ENCODE measurements at places on chromosomes 3 and 15.

DNA sequence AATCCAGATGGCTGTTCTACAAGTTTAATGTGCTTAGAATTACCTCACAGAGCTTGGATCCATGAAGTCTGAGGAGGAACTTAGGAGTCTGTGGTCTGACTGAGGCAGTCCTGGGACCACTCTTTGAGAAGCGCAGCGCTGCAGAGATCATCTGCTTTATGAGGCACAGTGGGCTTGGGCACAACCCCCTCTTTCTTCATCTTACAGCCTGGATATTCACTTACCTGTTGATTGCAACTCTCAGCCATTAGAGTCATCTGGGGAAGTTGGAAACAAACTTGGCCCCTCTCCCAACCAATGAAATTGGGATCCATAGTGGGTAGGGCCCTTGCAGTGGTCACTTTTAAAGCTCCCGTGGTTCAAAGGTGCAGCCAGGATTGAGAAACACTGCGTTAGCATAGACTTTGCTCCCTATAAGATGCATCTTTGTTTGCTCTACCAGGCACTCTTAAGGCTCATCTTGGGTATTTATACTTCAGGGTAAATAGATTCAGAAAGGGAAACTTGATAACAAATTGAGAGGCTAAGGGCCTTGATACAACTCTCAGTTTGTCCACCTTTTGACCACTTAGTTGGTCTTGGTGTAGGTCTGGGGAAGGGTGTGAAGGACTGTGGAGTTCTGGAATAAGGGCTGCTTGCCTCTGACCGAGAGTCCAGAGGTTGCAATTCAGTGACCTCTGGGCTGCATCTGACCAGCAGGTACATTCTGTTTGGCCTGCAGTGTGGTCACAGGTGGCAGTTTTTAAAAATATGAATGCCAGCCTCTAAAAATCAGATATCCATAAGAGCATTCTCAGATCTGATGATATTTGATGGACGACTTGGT is 22.8 kb downstream of the FEM1B start:
- DNase-seq: no peak

DNA sequence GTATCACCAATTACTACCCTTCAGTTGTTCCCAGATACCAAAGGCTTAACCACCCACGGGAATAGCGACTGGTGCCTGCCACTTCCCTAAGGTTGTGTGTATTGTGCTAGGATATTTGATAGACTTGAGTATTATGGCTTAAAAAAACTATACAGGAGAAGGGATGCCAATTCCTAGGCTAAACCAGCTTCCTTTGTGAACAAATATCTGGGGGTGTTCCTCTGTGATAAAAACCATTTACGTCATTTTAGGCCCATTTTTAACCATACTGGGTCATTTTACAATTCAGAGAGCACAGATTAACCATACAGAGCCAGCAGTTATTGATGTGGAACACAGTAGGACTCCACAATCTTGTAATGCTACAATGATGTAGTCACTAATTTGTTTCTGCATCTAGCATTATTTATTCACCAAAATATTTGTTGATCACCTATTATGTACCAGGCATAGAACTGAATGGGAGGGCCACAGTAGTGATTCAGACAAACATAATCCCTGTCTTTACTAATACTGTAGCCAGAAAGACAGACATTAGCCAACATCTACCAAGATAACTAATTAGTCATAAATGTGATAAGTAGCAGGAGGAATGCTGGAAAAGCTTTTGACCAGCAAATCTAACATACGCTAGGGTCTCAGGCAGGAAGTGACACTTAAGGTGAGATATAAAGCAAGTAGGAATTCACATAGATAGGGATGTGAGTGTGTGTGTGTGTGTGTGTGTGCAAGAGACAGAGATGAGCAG is 184.8 kb downstream of the MECOM start:
- DNase-seq: no peak

- no peak for DNase-seq
These were observed 2.1 kb downstream of the RHOV start for GRCh38 chr15:40871749-40872617.

DNA sequence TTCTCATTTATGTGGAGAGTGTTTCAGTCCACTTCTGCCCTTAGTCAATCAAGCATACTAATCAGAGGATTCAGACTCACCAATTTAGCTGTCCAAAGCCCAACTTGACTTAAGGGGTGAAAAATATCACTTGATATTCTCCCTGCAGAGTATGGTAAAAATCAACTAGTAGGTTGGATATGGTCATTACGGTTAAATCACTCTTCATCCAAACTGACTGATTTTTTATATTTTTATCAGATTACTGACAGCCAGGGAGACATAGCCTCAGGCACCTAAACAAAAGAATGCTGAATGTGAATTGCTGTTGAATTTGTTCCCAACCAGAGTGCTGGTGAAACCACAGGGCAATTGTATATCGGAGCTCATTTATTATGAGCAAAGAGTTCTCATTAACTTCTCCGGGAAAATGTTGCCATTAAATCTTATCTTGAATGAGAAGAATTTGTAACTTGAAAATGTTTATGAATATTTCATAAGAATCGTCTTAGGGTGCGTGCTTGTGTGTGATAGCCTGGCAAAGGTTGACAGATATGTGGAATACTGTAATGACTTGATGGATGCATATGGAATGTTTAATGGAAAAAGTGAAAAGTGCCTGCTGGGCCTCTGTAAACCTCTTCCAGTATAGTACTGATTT is 411.2 kb downstream of the NAALADL2 start:
- DNase-seq: no peak

DNA sequence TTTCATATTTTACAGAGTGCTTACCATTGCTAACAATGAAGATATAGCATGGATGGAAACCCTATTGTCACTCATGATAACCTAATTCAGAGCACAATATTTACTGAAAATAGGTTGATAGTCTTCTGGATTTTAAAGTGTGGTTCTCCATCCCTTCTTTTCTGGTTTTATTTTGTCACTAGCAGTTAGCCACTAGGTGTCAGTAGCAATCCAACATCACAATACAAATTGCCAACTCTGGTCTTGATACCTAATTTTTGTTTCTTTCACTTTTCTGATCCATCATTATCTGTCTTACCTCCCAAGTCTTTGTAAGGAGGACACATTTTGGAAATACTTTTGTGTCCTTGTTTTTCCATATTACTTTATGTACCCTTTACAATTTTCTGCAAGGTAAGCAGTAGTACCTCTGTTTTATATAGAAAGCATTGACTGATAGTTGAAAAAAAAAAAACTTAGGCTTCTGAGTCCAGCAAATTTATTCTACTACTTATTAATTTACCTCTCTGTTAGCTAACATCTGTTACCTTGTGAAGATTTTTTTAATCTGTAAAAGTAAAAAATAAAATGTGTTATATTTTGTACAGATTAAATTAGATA is 28.3 kb upstream of the CRYBG3 start:
- peak; percentile 77 for DNase-seq

DNA sequence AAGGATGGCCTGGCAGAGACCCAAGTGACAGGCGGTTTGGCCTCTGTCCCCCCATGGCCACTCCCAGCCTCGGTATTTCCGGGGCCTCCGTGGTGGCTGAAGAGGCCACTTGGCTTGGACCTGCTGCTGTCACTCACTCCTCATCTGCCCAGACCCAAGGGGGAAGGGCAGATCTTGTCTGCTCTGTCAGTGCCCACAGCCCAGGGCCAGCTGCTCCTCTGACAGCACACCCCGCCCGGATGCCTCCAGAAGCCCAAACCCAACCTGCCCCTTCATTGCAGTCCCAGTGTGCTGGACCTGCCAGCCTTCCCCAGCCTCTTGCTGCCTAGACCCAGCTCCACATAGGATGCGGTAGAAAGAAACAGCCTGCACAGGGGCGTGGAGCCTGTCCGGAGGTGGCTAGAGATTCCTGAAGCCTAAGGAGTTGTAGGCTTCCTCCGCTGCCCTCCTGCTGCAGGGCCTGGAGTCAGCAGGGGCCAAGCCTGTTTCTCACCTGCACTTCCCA is 52.0 kb downstream of the MAGEF1 start:
- no peak for DNase-seq

DNA sequence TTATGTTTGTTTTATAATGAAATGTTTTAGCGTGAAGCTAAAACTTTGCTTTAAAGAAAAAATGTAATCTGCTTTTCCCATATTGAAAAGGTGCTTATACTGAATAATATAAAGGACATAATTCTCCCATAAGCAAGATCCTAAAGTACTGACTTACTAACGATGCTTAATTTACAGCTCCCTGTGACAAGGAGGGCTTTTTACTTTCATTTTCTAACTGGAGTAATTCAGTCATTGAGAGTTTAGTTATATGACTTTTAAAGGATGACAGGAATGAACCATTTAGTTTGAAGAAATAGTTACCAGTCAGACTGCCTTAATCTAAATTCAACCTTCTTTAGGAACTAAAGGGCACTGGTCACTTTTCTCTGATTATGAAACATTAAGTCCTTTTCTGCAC is 19.3 kb upstream of the ZPLD1 start:
- peak; percentile 2 for DNase-seq

DNA sequence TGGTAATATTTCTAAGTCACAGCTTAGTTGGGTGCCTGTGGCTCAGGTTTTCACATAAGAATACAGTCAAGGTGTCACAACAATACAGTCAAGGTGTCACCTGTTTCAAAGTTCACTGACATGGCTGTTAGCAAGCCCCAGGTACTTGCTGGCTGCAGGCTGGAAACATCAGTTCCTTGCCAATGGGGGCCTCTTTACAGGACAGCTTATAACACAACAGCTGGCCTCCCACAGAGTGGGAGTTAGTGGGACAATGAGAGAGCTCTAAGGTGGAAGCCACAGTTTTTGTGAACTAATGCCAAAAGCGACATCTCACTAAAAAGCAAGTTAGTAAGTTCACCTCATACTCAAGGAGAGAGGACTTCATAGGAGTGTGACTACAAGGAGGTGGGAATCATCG is 45.4 kb downstream of the GPR156 start:
- DNase-seq: no peak

GRCh38 chr3:77078279-77078678 is 38.4 kb downstream of the ROBO2 start:
- DNase-seq: no peak

DNA sequence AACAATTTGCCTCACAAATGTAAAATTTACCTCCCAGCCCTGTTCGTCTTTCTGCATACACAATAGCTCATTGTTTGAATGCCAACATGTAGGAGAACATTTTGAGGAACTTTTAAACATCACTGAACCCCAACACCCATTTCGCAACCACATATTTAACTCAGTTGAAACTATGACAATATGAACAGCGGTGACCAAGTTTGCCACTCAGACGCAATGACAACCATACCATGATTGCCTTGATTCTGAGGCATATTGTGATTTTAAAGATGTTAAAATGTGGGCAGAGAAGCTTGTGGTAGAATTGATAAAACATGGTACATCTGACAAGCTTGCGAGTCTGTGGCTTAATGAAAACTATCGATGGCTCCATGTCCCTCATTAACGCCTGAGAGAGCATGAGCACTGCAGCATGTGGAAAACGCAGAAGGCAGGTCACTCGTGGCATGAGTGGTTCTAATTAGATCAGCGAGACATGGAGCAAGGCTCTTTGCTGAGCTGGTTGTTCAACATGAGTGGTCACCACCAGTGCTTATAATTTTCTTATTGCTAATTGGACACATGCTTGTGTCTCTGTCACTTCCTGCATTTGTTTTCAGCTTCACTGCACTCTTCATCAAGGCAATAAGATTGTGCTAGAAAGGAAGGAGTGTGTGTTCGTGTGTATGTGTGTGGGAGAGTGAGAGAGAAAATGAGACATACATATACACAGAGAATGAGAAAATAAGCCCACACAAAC is 116.8 kb downstream of the CHST2 start:
- DNase-seq: peak; percentile 21

- DNase-seq: no peak
These were observed 62.1 kb downstream of the PLXNA1 start for GRCh38 chr3:127044996-127045395.

DNA sequence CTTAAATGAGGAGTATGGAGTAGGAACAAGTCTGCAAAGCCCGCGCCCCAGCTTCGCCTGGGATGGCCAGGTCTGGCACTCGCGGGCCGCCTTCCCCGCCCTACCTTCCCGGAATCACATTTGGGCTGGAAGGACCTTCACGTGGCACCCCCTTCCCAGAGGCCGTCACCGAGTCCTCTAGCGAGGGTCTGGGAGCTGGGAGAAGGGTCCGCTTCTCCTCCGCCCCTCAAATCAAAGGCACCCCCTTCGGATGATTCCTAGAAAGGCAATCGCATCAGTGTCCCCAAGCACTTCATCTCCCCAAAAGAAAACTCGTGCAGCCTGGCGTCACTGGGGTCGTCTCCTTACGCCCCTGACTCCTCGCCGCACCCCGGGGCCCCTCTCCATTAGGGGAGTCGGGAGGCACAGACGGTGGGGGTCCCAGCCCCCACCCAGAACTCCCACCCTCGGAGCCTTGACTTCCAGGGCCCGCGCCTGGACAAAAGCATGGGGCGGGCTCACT is 380 bp downstream of the MYLK start:
- no peak for DNase-seq

GRCh38 chr15:45993072-45993471 is 358.2 kb downstream of the SQOR start:
- DNase-seq: no peak

DNA sequence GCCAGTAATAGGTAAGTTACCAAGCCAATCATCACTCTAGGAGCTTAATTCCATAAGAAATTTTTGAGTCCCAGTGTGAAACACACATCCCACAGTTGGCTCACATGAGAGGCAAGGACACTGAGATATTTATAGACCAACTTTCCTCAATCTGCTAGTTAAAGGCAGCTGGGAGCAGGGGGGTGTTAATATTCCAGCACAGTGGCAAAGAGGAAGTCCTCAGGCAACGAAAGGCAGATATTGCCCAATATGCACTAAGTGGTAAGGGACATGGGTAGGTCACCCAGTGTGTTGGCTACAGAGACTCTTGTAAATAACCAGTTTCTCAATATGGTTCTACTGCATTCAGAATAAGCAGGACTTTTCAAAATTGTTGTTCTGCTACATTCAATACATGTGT is 61.0 kb downstream of the TOP2B start:
- peak; percentile 69 for DNase-seq

DNA sequence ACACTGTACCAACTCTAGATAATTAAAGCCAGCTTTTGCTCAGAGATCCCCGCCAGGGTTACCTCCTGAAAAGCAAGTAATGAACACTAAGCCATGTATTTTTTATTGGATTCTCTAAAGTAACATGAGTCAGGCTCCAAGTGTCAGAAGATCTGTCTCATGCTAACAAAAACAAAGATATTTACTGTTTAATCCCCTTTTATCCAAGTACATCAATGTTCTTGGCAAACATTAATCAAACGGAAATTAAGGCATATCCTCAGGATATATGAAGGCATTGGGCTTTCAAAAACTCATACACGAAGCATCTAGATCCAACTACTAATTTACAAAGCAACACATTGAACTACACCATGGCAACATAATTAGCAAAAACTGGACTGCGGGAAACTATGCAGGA is 37.2 kb downstream of the MYO5A start:
- no peak for DNase-seq
